Activated naive CD4-positive, alpha-beta T cell treated with anti-CD3 and anti-CD28 coated beads for 36 hours (primary cell): ENCODE measurements at places on chromosomes 2 and 18.
A peak's percentile ranks its signal among the peaks of the same experiment; 100 is the strongest.

DNA sequence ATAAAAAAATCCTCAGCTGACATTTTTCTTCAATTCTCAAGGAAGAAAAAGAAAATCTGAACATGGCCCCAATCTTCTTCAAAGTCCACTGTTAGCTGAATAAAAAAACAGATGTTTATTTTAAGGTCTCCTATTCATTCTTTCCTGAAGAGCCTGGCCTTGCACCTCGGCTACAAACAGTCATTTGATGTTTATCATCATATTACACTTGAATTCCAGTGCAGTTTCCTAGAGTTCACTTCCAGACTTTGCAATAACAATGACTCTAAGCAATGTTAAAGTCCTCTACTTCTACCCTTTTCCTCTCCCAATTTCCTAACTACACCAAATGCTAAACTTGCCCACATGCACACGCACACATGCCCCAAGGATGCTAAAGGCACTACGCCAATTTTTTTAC, 70.1 kb downstream of the NOL10 start:
- no peak for DNase-seq

DNA sequence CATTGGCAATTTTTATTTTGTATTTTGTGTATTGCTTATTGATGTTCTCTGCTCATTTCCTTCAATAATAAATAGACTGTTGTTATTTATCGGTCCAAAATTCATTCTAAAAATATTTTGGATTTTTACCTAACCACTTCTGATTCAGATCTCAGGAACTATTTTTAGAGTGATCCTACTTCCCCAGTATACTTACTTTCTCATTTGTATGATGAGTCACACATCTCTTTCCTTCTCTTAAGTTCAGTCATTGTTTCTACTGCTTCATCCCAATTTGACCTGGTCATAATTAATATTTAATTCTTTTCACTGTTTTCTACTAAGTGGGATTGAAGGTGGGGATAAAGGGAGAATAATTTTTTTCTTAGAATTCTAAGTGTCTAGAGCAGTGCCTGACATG, 75.1 kb downstream of the AGPS start:
- no peak for DNase-seq

DNA sequence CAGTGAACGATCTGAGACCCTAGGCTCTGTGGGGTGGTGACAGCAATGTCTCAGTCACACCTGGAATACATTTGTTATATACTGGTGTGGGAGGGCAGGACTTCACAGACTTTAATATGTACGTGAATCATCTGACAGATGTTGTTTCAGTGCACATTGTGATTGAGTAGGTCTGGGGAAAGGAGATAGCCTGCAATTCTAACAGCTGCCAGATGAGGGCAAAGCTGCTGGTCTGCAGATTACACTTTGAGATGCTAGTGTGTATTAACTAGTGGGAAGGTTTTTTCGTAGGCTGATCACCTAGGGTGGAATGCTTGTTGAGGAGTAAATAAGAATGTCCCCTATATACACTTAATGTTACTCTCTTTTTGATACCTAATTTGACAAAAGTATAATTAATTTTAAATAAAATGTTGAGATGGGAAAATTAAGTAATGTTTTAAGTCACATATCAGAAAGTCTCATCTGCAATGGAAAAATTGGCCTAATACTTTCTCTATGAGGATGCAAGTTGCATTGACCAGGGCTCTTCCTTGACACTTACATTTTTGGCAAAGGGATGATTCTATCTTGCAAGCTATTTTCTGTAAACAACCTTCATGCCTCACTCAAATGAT, 496.9 kb upstream of the HNMT start:
- DNase-seq = peak; percentile 14

DNA sequence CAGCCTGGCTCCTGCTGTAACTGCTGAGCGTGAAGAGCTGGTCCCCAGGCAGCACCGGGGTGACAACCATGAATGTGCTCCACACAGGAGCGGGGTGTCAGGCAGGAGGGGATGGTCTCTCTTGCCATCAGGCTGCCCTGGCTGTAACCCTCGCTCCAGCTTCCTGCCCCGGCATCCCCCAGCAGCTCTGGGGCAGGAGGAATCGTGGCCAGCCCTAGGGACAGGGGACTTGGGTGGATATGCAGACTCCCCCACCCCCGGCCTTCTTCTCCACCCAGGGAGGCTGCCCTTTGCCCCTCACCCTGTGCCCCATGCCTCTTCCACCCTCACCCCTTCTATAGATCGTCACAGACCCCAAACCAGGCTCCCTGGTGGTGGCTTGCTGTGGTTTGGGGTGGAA, 69.4 kb upstream of the SMAD7 start:
- DNase-seq = no peak

DNA sequence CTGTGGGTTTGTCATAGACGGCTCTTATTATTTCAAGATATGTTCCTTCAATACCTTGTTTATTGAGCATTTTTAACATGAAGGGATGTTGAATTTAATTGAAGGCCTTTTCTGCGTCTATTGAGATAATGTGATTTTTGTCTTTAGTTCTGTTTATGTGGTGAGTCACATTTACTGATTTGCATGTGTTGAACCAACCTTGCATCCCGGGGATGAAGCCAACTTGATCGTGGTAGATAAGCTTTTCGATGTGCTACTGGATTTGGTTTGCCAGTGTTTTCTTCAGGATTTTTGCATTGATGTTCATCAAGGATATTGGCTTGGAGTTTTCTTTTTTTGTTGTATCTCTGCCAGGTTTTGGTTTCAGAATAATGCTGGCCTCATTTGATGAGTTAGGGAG, 60.5 kb downstream of the GTF3C3 start:
- no peak for DNase-seq

GRCh38 chr18:26378701-26379100, 152.5 kb downstream of the TAF4B start:
- no peak for DNase-seq

DNA sequence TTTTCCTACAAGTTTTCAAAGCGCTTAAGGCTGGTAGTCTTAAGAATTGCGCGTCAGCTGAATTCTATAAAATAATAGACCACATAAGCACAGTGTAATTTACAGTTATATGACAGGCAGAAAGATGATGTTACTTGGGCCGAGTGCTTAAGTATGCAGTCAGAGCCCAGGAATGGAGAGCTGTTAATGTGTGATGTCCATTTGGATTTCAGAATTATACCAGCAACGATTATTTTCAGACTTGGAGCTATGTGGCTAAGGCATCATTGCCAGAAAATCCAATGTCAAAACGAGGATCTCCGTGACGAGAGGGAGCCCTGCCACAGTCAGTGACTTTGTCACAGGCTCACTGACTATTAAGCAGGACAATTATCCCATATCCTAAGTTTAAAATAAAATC, 3.4 kb downstream of the KLF7 start:
- DNase-seq = no peak

DNA sequence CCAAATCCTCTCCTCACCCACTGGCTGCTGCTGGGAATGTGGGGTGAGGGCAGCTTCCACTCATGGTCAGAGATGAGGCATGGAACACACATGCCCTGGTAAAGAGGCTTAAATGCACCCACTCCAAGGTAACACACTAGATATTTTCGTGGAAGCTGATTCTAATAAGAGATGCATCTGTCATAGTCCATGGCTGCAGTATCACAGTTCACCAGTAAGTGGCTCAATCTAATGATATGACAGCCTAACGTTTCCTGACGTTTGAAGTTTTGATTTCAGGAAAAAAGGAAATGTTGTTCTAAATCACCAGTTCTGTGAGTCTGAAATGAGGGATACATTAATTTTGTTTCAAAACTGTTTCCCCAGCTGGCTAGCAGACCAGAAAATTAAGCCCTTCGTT, 38.2 kb downstream of the LCT start:
- no peak for DNase-seq

DNA sequence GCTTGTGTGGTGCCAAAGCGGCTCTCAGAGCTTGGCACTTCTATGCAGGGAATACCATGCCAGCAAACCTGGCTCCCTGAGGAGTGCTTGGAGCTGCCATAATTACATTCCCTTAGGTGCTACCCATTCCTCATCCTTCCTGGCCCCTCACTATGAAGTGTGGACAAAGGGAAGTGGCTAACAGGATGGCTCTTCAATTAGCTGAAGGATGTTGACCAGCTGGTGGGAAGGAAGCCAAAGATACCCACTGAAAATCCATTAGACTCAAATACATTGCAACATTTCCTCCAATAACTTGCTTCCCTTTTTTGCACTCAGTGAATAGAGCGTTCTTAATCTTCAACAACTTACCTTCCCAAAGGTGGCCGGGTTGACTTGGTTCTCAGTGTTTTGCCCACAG, 8.5 kb downstream of the RFX8 start:
- no peak for DNase-seq

DNA sequence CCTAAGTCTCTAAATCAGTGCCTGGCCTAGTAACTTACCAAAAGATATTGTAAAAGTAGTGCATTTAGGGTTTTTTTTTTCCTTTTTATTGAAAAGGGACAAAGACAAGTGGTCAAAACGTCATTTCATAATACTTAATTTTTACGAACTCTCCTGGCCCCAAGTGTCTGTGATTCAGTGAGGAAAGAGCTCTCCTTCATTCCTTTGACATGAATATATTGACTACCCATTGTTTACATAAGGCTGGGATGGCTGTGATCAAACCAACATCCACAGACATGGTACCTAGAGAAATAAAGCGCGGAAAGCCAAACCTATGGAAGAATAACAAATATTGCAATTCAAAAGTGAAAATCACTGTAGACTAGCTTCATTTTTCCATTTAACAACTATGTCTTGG, 198.4 kb downstream of the BABAM2 start:
- no peak for DNase-seq

DNA sequence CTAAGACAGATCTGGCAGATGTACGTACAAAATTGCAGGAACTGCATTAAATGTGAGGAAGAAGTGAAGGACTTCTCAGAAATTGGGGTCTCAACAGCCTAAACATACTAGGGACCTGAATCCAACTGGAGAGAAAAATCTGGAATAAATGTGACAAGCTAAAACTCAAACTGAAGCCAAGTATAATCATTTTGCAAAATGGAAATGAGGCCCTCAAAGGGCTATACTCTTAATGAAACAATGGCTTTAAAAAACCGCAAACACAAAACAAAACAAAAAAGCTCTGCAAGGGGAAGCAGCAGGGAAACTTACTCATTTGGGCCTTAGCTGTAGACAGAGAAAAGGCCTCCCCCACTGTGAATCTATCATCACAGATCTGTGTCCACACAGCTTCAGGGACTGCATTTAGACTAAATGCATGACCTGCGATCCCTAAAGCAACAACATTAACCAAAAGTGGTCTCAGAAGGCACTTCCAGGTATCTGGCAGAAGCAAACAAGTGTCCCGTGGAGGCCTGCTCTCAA, 63.2 kb downstream of the CCBE1 start:
- DNase-seq = no peak

DNA sequence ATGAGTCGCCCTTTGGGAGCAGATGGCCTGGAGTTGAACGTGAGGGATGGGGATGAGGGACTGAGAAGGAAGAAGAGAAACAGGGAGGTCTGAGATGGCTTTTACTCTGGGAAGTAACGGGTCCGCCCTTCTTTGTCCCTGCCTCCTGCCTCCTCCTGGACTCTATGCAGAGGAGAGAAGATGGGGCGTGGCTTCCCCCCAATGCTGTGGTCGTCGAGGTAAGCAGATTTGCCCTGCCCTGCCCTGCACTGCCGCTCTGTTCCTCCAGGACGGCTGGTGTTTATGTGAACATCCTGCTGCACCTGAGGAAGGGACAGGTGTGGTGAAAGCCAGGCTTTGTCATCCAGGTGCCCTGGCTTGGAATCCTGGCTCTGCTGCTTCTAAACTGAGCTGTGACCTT, 13.5 kb upstream of the NTSR2 start:
- no peak for DNase-seq

- DNase-seq = peak; percentile 45
These were observed 459 bp upstream of the EFR3B start for GRCh38 chr2:25041307-25041927.

GRCh38 chr2:18047896-18048657, 169.6 kb downstream of the KCNS3 start:
- no peak for DNase-seq

- peak; percentile 51 for DNase-seq
These were observed 1.5 kb downstream of the PXDN start for GRCh38 chr2:1742681-1743395.

DNA sequence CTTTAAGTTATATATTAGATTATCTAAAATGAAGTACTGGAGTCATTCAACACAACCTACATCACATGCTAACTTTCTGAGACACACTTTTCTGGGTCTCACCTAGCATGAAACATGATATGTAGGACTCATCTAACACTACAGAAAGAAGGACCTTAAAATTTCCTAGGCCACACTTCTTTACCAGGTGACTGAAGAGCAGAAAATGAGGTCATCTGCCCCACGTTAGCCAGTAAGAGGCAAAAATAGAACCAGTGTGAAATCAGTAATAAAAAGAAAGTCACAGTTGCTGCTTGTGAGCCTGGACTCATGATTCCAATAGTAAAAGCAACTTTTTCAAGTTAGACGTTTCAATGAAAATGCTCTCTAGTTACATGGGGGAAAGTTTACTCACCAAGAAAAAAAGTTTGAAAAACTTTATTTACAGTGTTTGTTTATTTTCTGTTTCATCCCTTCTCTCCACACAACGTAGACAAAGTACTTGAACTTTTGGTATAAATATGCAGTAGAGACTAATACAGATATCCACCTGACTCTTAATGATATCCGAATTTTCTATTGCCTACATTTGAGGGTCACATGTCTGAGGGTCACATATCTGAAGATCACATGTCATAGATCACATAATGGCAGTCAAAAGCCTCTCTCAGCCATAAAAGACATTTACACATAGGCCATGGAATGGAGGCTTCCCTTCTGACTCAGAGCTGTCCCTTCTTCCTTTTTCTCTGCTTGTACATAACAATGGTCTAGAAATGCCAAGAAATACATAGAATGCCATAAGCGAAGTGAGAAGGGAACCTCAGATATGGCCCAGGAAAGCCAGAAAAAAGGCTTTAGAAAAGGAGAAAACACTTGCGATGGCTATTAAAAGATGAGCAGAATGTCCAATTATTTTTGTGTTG, 362.9 kb downstream of the ZEB2 start:
- no peak for DNase-seq

DNA sequence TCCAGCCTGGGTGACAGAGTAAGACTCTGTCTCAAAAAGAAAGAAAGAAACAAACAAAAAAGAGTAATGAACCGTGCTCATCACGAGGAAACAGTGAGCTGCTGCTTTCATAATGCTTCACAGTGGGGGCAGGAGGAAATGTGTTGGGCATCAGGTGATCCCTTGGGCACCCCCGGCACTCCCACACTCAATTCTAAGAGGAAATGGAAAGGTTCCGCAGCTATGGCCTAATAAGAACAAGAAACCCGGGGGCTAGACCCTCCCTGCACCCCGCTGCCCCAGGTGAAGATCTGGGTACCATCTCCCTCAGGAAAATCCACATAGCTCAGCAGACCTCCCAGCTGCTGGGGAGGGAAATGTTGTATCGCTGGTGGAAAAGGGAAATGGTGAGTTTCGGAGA, 118.9 kb downstream of the LPIN1 start:
- peak; percentile 12 for DNase-seq

DNA sequence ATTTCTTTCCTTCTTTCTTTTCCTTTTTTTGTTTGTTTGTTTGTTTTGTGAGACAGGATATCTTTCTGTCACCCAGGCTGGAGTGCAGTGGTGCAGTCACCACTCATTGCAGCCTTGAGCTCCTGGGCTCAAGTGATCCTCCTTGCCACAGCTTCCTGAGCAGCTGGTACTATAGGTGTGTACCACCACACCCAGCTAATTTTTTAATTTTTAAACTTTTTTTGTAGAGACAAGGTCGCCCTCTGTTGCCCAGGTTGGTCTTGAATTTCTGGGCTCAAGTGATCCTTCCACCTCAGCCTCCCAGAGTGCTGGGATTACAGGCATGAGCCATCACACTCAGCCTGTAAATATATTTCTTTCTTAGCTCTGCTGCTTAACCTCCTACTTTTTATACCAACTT, 83.4 kb upstream of the CYP20A1 start:
- DNase-seq = peak; percentile 29
